Kidney glomerular epithelial cell (primary cell): ENCODE measurements at places on chromosomes 6 and 20.

DNA sequence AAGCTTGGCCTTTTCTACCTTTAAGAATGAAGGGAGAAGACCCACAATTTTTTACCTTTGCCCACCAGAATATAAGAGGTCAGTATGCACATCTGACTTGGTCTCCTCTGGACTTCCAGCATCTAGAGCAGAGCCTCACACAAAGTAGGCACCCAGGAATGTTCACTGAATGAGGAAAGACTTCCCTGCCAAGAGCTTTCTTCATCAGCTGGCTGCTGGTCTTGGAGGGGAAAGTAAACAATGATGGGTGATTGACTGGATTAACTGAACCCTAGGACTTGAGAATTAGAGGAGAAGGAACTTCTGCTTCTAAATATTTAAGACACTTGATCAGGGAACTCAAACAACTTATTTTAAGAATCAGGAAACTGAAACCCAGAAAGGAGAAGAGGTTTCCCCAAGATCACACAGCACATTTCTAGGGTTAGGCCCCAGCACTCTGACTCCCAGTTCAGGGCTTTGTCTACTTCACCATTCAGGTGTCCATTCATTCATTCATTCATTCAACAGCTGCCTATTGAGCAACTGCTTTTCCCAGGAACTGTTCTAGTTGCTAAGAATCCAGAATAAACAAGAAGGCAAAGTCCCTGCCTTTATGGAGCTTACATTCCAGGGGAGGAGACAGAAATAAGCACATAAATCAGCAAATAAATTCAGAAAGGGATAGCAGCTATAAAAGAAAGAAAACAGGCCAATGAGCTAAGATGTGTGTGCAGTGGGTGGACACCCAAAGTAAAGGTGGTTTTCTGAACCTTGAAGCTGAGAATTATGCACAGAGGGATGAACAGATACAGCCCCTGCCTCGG is 216.9 kb upstream of the LRFN2 start:
- no peak for DNase-seq

DNA sequence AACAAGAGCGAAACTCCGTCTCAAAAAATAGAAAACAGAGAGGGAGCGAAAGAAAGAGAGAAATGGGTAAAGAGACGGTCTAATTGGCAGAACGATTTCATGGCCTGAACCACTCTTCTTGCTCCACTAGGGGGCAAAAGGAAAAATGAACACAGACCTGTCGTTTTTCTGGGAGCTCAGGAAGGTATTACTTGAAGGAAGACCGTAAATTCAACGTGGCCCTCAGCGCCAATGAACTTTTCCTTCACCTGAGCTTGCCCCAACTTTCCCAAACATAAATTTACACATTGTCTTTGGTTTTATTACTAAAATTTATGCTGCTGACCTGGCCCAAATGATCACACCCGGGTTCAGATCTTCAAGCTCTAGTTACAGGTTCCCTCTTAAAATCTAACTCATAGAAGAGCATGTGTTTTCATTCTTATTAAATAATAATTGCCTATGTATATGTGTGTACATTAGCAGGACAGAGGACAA is 67.3 kb downstream of the ATP9A start:
- peak; percentile 47 for DNase-seq

DNA sequence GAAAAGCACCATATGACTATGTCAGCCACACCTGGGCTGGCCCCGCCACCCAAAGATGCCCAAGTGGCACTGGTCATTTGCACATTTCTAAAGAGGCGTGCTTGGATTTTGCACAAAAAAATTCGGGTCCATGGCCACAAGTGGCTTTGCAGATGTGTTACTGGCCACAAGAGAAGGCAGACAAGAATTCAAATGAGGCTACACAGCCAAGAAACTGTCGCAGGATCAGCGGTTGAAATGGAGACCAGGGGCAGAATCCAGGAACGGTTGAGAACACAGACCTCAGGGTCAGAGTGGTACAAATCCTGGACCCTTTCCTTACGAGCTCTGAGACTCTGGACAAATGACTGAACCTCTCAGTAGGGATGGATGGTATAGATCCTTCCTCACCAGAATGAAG is 48.6 kb upstream of the SASH1 start:
- DNase-seq = no peak

DNA sequence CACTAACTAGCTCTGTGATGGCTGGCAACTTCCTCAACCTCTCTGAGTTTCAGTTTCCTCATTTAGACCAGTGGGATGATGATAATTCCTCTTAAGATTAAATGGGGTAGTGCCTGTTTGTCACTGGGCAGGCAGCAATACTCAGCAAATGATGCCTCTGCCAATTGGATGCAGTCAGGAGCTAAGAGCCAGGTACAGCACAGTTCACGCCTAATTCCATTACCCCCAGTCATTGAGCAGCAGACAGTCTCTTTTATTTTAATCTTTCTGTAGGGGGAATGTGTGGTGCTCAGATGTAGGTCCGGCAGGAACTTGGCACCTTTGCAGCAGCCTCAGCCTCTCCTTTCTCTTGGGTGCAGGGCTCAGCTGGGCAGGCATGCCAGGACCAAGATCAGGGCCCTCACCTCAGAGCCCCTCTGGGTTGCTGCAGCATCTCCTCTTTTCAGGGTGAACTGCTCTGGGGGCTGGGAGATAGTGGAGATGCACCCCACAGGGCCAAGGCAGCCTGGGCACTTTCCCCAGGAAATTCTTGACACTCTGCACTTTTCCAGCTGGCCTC is 243.8 kb downstream of the LRFN2 start:
- no peak for DNase-seq

- DNase-seq = no peak
Observed at GRCh38 chr6:14810021-14810420, 435.8 kb upstream of the JARID2 start.

GRCh38 chr6:183668-184067 is 108.6 kb upstream of the DUSP22 start:
- no peak for DNase-seq

- DNase-seq = peak; percentile 91
Observed at GRCh38 chr6:155201461-155202226, 62.2 kb upstream of the CLDN20 start.

DNA sequence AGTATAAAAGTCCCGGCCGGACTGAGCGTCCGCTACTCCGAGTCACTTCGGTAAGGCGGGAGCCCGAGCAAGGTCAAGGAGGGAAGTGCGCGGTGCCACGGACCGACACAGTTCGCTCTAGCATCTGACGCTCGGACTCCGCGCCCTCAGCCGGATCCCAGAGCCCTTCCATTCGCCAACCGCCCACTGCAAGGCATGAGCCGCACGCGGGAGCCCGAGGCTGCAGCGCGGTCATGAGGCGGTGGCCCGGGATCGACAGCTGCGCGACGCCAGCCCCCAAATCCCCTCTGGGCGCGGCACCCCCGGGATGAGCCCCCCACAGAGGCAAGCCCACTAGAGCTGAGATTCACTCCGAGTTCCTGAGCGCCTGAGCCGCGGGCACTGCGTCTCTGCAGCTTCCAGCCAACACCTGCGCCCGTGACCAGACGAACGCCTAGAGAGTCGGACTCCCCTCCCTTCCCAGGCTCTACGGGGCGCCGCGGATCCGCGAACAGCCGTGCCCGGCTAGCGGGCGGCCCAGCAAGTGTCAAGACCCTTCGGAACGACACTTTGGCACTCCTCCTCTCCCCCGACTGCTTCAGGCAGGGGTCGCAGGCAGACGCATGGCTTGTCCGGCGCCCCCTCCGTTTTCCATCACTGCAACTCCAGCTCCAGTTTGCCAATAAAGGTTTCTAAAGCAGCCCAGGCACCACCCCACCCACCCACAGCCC is 725 bp upstream of the ISM1 start:
- no peak for DNase-seq

DNA sequence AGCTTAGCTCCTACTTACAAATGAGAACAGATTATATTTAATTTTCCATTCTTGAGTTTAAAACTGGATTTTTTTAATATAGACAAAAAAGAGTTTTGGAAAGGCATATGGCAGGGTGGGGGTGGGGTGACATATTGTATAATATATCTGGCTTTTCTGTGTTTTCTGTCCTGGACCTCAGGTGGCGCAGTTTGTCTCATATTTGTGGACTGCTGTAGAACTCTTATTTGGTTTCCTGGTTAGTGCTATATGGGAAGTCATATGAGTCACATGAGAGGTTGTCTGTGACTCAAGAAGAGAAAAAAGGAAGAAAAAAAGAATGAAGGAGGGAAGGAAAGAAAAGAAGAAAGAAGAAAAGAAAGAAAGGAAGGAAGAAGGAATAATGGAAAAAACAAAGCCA is 131.8 kb downstream of the CLVS2 start:
- no peak for DNase-seq

GRCh38 chr6:89379281-89379680 is 26.8 kb upstream of the UBE2J1 start:
- no peak for DNase-seq

DNA sequence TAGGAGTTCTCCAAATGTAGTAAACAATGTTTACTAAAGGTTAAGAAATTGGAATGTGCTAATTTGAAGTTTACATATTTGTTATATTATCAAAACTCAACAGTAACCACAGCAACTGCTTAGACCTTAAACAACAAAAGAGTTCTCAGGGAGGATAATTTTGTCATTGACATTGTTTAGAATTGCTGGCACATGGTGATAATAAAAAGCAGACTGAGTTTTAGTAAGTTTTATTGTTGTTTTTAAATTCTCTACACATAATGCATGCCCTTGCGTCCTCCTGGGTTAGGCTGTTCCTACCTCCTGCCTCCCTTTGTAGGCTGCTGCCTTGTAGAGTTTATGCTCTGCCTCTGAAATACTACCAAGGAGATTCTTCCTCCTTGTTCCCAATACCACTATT is 28.7 kb downstream of the LAMA4 start:
- no peak for DNase-seq

GRCh38 chr6:73797861-73798260 is 101.9 kb downstream of the CD109 start:
- DNase-seq = no peak

GRCh38 chr6:1187293-1188131 is 124.4 kb upstream of the FOXQ1 start:
- no peak for DNase-seq

GRCh38 chr6:3291987-3292386 is 33.2 kb downstream of the PSMG4 start:
- no peak for DNase-seq

GRCh38 chr20:4300921-4301320 is 285.6 kb upstream of the RNF24 start:
- no peak for DNase-seq

DNA sequence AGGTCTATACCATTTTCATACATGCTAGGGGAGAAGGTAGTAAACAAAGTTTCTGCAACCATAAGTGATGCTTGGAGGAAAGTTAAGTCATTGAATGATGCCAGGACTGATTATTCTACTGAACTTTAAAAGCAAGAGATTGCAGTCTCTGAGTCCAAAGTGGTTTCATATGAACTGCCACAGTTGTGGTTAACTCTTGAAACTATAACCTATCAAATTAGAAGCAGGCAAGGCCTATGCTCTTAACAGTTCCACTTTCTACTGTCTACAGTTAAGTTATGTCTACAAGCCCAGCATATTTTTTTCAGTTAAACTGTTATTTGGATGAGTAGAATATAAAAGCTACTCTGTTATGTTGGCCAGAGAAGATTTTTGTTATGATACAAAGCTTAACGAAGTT is 326.5 kb upstream of the RUNX2 start:
- no peak for DNase-seq

DNA sequence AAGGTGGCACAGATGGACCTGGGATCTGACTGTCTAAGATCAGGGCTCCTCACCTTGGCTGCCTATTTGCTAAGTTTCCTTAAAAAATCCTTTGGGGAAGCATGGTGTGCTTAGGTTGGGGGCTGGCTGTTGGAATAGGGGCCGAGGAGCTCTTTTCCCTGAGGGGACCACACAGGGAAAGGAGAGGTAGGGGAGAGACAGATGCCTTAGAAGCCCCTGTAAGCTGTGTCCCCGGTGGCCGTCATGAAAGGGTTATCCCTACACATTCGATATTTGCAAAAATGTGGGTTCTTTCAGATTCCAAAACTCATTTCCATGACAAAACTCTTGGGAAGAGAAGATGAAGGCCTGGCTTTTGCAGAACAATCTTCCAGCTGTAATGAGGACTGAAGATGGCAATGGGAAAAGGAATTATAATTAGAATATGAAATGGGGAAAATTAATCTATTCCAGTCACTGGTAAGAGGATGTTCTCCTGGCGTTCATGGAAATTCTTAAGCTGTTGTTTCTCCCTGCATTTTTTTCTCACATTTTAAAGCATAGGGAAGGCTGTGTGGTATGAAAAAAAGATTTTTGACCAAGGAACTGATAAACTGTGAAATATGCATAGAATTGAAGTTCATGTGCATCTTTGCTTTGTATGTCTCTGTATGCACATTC is 53.8 kb downstream of the TOX2 start:
- DNase-seq = no peak

DNA sequence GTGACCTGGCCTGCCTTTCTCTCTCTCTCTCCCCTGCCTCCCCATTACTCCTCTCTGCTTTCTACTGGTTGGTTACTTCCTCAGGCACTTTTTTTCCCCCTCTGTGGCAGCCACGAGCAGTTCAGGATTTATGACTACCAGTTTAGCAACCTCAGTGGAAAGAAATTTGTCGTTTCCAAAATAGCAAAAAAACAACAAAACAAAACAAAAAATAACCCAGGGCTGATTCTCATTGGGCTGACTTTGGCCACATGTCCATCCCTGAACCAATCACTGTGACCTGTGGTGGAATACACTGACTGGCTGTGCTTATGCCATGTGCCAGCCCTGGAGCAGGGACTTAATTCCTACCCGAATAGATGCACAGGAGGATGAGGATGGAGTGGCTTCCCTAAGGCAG is 137.4 kb downstream of the TFAP2C start:
- no peak for DNase-seq

DNA sequence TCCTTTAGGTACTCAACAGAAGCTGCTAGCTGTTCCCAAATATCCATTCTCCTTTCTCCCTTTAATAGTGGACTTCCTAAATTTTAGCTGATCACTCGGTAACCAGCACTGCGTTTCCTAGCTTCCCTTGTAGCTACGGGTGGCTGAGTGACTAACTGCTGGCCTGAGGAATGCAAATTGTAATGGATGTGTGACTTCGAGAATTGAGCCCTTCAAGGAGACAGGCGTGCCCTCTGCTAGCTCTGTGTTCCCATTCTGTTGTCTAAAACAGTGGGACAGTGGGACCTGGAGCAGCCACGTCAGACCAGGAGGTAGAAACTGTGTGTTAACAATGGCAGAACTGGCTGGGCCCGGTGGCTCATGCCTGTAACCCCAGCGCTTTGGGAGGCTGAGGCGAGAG is 56.5 kb downstream of the SCML4 start:
- DNase-seq = no peak

DNA sequence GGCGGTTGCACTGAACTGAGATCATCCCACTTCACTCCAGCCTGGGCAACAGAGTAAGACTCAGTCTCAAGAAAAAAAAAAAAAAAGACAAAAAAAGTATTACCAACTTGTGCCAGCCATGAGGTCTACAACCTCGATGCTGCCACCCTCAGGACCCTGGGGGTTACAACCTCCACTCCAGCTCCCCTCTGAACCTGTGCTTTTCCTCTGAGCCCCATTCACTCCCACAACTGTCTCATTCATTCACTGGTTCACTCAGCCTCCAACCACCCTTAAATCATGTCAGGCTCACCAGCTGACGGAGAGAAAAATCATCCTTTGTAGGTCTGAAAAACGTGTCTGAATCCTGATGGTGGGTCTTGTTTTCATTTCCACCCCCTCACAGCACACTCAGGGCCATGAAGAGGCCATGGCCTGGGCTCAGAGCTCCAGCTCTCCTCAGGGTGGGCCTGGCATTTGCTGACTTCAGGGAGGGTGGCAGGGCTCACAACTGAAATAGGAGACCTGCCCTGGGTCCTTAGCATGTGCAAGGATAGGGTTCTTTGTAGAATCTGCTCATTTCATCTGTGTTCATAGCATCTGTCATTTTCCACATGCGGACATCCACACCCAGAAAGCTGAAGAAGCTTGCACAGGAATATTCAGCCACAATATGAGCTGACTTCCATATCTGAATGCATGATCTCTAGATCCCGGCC is 1.9 kb upstream of the ULBP1 start:
- no peak for DNase-seq
